Hippocampal formation (tissue), 2 donors: ENCODE measurements at places on chromosomes 5 and 9.

DNA sequence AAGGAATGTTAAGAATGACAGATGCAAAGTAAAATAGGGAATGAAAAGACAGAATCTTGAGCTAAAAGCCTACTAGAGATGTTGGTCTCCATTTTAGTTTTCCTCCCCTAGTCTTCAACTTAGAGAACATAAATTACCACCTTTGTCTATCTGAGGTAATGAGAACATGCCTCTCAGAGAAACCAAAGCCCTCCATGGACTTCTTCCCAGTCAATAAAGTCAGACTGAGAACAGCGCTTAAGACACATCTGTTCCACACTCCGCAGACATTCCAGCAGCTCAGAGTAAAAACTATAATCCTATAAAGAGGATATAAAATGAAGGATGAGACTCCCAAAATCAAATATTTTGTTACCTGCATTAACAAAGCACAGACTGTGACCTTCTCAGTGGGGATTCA, 79.2 kb downstream of the DPYSL3 start:
- no peak for DNase-seq

- no peak for DNase-seq
Observed at GRCh38 chr5:112270299-112271293, 148.5 kb downstream of the EPB41L4A start.

DNA sequence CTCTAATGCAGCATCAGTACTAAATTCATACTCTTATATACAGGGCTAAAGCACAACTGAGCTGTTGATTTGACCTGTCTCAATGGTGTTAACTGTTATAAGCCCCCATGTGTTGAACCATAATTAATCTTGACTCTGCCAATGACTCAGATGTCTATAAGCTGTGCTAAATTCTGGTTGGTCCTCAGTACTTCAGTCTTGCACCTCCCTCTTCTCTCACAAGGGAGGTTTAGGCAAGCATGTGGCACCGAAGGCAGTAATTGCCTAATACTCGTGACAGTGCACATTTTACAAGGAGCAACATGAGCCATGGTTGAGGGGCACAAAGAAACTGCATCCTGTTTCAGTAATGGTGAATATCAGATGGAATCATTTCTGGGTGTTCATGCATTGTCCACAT, 255.9 kb downstream of the TRPM3 start:
- no peak for DNase-seq

DNA sequence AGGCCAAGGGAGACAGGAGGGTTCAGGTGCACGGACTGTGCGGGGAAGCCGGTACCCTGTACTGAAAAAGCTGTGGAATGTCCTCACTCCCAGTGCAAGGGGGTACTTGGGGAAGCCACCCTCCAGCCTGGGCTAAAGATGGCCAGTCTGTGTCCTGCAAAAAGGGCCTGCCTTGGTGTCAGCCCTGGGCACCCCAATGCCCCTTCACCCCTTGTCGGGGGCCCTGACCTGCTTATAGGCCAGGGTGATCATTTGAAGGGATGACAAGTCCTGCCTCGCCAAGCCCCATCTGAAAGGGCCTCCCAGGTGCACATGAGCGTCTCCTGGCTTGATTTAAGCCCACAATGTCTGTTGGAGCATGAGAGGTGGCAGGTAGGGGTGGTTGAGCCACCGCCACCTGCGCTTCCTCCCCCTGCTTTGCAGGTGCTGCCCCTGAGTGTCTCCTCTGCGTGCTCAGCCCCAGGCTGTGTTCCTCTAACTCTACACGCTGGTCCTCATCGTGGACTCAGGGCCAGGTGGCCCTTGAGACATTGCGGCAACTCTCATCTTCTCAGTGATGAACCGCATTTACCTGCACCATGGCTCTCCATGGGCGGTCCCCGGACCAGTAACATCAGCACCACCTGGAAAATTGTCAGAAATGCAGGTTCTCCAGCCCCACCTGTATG, 97.0 kb downstream of the ANKRD33B start:
- DNase-seq = no peak

DNA sequence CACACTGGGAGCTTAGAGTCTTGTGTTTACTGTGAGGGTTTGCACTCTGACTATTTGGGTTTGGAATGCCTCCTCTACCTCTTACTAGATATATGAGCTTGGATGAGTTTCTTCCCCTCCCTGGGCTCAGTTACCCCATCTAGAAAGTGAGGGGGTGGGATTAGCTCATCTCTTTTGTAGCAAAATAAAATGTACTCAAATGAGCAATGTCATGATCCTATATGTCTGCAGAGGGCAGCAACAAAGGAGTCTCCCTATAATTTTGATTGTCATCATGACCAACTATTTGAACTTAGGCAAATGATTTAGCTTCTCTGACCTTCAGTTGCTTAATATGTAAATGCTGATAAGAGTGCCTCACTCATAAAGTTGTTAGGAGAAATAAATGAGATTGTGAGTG, 109.0 kb downstream of the DPYSL3 start:
- no peak for DNase-seq

DNA sequence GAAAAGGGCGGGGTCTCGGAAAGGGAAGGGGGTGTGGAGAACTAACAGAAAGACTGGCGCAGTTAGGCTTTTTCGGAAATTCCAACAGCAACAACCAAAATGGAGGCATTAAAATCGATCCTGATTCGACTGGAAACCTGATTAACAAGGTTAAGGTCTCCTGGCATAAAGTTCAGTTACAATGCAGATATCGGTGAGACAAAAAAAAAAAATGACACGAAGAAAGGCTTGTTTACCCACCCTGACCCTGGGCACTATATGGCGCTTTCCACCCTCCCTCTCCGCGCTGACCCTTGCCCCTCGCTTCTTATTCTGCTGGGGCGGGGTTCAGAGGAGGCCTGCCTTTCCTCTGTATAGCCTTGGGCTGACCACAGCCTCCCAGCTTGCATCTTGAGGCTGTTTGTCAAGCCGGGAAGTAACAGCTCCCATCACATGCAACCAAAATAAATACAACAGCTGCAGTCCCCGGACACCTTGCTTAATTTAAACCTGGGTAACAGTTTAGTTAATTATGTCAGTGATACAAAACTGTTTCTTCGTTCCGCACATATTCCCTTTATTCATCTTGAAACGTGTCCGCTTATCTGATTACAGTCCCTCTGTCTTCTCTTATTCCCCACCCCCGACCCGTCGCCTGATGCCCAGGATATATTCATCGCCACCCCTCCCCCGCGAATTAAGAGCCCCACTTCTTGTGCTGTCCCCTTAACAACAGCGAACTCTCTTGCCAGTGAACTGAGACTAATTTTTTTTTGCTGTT, 795 bp upstream of the PJA2 start:
- DNase-seq = peak; percentile 60

DNA sequence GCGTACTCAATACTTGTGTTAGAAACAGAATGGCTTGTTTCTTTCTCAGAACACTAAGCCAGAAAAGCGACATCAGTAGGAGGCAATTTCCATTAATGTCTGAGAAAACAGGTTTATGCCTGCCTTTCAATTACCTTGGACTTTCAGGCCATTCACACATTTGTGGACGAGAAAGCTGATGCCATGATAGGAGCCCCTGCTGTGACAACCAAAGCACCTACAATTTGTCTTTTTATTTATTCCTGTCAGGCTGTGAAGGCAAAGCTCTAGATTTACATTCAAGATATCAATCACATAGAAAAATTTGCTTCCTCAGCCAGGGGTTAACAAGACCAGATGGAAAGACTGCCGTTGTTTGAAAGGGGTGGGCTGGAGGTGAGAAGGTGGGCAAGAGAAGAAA, 76.2 kb downstream of the C7 start:
- no peak for DNase-seq

- no peak for DNase-seq
Observed at GRCh38 chr5:154312576-154312975, 122.0 kb downstream of the GALNT10 start.

DNA sequence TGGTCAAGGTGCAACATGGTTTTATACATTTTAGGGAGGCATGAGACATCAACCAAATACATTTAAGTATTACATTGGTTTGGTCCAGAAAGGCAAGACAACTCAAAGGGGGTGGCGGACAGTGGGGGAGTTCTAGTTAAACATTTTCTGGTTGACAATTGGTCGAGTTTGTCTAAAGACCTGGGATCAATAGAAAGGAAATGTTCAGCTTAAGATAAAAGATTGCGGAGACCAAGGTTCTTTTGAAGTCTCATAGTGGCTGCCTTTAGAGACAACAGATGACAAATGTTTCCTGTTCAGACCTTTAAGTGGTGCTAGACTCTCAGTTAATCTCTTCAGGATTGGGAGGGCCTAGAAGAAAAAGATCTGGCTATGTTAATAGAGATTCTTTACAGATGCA, 47.7 kb upstream of the TTC39B start:
- no peak for DNase-seq

DNA sequence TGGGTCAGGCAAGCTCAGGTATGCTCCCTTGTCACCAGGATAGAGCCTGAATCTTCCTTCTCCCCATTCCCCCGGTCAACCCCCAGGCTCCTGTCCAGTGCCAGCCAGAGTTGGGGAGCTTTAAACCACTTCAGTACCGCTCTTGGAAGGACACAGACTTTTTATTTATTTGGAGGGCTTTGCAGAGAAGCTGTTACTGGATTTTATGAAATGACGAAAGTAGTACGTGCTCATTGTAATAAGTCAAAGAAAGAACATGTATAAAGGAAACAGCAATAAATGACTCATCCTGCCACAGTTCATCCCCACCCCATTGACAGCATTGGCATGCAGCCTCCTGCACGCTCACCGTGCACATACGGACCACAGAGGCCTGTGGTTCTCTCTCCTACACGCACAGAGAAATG, 230.3 kb downstream of the AUH start:
- DNase-seq = no peak

DNA sequence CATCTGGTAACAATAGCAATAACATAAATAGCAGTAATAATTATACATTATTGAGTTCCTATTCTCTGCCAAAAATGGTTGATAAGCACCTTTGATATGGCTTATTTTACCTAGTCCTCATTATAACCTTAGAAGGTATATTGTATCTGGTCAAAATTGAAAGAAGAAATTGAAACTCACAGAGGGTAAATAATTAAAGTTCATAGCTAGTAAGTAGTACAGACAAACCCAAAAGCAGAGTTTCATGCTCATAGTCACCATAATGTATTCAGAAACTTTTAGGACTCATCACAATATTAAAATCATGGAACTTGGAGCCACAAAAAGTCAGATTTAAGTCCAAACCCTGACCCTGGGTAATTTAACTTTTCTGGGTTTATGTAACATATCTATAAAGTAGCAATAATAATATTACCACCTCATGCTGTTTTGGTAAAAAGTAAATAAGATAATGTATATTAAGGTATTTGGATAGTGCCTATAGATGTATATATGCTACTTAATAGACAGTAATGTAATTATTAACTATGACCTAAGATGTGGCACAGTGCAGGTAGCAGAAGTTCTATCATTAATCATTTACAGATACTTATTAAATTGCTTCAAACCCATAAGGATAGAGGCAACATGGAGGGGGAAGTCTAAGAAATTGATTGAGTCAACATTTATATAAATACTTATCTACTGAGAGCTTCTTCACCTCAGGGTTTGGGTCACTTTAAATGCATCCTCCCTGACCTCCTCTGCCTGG, 32.4 kb downstream of the STK32A start:
- DNase-seq = no peak

DNA sequence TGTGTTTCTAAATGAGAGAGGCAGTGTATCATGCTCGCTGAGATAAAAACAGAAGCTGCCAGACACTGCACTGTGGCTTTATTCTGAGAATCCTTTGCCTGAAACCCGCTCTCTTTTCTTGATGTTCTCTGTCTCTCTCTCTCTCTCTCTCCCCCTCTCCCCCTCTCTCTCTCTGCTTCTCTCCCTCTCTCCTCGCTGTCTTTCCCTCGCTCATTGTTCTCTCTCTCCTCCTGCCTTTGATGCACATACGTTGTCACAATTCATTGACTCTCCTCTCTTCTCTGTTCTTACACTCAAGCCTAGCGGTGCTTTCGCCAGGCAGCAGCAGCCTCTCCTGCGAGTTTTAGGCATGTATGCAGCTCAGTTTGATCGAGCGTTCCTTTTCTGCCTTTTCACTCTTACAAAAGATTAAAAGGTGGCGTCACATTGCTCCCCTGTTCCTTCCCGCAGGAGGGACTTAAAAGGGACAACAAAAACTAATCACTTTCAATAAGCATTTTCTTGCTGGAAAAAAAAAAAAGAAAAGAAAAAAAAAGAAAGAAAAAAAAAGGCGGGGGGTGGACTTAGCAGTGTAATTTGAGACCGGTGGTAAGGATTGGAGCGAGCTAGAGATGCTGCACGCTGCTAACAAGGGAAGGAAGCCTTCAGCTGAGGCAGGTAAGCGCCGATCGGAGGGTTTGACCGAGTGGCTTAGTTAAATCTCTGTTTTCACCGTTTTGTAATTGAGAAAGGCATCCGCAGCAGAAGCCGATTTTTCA, 717.9 kb upstream of the WWC1 start:
- no peak for DNase-seq

DNA sequence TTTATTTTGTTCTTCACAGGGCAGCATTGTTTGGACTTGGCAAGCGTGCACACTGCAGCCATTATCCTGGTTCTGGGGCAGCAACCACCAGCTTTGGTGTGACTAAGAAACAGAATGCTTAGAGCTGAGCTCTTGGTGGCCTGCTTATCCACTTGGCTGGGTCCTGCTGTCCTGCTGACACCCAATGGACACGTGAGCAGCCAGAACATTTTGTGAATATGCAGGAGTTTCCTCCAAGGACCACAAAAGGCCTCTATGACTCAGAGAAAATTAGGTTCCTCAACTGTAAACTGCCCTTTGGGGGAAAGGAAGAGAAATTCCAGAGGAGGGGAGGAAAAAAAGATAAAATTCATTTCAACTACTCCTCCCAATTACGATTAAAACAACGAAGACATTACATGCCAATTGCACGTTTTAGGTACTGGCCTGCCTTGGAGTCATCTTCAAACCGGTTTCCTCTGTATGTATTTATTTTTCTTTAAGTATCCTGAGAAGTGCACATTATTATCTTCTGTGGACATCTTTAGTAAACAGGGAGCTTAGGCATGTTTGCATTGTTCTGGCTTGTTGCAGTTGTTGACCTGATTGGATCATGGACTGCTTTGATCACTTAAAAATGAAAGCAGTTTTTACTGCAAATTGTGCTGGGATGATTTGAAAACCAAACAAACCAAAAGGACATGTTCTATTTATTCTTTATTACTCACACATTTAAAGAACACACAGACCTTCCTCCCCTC, 82.3 kb upstream of the TLE4 start:
- DNase-seq = peak; percentile 86

DNA sequence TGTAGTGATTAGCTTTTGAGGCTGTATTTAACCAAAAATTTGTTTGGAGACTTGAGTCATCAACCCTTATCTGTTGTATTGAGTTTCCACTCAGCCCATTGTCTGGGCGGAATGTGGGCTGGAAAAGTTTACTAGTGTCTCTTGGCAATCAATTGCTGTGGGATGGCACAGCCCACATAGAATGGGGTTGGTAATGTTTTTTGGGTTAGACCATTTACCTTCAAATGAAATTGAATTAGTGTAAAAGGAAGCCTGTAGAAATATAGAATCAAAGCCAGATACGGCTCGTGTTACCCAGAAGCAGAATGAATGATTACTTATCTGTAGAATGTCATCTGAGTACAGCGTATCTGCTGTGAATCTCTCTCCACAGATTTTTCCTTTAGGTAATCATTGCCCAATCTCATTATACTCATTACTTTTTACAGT, 142.9 kb downstream of the AOPEP start:
- no peak for DNase-seq

- no peak for DNase-seq
Observed at GRCh38 chr9:38422555-38423260, 1.5 kb downstream of the IGFBPL1 start.
